ENCODE measurements at places on chromosomes 12 and 14.

GRCh38 chr12:107449891-107450290 lies 235.7 kb upstream of the PWP1 start:
- DNase-seq, result no peak

DNA sequence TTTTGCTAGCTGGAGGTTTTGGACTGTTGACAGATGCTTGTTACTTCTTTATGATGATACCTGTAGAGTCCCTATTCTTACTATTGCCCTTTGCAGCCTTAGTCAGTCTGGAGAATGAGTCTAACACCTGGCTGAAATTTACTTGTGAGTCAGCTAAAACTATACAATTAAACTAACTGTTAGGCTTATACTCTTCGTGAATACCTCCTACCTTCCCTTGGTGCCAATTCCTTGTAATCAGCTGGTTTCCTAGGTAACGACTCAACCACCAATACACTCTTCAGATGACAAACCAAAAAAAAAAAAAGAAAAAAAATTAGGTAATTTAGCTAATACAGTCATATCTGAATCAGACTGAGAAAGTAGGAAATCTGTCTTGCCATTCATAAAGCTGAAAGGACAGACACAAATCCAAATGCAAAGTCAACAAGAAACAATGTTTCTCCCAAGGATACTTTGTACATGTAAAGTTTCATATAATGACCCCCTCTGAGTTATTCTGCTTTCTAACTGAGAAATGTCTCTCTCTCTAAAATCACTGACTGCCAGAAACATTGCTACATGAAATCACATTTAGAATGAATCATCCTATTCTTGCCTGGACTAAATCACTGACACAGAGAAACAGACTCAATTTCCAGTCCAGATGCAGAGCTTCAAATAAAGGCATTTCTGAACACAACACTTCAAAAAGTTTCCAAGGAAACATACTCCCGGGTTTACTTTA lies 56.5 kb upstream of the CDKL1 start:
- DNase-seq, result no peak

DNA sequence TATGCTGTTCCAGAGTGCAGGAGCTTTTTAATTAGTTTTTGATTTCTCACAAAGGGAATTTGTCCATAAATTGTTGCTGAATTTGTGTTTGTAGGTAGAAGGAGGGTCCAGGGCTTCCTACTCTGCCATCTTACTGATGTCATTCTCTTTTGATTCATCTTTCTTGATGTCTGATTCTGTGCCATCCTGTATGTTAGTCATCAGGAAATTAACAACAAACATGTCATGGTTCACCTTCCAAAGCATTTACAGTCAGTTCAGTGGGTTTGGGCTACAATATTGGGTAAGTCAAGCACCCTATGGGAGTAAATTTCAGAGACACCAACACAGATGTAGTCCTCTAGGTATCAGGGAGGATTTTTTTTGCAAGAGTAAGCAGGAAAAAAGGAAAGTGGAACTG lies 135.2 kb upstream of the SLC38A2 start:
- no peak for DNase-seq

GRCh38 chr14:66403183-66403582 lies 83.0 kb upstream of the CCDC196 start:
- DNase-seq, result peak; percentile 30

- no peak for DNase-seq
Measured at GRCh38 chr14:65574611-65575010, 162.1 kb downstream of the FUT8 start.

GRCh38 chr12:62372134-62372533 lies 94.5 kb upstream of the MON2 start:
- peak; percentile 10 for DNase-seq

DNA sequence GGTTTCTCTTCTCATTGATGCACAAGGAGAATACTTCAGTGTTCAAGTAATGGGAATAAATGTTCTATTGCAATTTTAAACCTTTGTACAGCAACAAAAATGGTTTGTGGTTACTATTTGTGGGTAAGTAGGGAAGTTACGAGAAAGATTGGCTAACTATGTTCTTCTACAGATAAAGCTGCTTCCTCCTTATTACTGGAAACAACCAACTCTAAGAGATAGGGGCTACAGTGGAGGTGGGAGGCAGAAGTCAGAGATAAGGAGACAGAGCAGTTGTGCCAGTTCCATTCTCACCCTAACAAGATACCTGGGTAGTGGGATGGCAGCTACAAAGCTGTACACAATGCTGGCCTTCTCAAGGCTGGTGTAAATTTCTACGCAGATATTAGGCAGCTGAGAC lies 16.2 kb downstream of the NOXRED1 start:
- no peak for DNase-seq

DNA sequence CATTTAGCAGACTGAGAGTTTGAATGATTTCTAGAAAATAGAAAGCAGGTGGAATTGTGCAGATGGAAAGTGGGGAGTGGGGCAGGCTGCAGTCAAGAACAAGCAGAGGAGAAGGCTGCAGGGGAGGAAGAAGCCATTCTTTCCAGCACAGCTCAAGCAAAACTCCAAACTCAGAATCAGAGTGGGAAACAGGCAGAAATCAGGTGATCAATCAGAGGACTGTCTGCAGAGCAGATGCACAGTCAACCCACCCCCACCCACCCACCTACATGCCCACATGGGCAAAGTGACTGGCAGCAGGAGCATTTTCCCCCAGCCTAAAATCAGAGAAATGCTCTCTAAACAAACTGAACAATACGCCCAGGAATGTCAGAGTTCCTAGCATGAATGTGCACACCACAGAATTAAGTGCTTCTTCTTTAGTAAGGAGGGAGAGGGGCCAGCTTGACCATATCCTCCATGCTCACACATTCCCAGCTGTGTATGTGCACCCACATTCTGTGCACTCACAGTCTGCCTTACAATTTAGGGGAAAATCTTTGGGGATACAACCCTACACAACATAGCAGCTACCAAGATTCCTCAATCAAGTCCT lies 194.1 kb upstream of the PLEKHA5 start:
- DNase-seq, result no peak

- no peak for DNase-seq
Measured at GRCh38 chr12:2693980-2694610, 100.7 kb upstream of the FKBP4 start.

DNA sequence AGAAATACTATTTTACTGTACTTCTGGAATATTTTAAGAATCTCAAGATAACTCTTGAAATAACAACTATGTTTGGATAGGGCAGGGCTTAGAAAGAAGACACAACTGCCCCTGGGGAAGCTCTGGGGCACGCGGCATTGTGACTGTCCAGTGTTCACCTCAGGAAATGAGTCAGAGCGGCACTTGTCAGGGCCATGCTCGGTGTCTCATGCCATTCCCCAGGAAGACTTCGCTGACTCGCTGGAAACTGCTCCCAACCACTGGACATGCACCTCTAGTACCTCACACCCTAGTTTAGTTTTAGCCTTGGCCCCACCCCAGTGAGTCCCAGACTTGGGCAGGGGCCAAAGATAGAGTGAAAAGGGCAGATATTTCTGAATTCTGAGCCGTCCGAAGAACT lies 192.0 kb downstream of the TTC7B start:
- DNase-seq, result no peak

DNA sequence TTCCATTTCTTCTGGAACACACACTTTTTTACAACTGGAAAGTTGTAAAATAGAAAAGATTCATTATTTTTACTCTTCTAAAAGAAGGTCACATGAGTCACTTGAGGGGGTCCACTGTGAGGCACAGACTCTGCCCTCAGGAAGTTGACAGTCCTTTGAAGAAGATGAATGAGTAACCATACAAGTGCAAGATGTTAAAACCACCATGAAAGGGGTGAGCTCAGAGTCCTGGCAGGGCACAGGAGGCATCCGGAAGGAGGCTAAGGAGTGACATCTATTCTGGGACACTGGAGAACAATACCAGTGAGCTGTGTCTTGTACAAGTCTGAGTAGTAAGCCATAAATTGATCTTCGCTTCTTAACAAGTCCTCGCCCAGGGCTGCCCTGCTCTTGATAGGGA lies 126.0 kb upstream of the FRMD6 start:
- DNase-seq, result no peak

GRCh38 chr14:35556548-35556947 lies 22.6 kb downstream of the INSM2 start:
- no peak for DNase-seq

DNA sequence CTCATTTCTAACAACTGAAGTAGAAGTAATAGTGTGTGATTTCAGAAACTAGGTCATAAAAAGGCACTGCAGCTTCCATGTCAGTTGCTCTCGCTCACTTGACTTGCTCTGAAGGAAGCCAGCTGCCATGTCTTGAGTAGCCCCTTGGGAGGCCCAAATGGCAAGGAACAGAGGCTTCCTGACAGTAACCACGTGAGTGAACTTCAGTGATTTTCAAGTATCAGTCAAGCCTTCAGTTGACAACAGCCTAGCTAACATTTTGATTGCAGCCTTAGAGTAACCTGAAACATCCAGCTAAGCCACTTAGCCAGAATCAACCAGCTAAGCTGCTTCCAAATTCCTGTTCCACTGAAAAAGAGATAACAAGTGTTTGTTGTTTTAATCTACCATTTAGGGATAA lies 26.7 kb downstream of the TOGARAM1 start:
- DNase-seq, result no peak

GRCh38 chr14:105148604-105149145 lies 19.9 kb downstream of the JAG2 start:
- DNase-seq, result no peak

GRCh38 chr12:30021051-30021833 lies 237.5 kb upstream of the TMTC1 start:
- no peak for DNase-seq

DNA sequence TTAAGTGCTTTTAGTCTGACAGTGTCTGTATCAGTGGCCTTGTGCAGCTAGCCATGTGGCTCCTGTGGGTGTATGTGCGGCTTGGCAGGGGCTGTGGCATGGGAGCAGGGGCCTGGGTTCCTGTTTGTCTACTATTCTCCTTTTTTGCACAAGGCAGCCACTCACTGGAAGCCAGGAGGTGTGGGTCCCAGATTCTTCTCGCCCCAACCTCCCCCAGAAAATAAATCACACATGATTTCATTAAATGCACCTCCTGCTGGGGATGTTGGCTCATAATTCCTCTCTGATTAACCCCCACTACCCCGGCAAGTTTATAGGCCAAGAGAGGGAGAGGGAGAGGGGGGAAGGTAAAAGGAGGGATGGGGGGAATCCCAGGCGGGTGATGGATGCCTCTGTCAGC lies 17.6 kb downstream of the CALCOCO1 start:
- no peak for DNase-seq

- DNase-seq, result no peak
Measured at GRCh38 chr12:69660164-69660863, 38.8 kb downstream of the BEST3 start.

- DNase-seq, result no peak
Measured at GRCh38 chr12:113482334-113482733, 10.7 kb upstream of the LHX5 start.

DNA sequence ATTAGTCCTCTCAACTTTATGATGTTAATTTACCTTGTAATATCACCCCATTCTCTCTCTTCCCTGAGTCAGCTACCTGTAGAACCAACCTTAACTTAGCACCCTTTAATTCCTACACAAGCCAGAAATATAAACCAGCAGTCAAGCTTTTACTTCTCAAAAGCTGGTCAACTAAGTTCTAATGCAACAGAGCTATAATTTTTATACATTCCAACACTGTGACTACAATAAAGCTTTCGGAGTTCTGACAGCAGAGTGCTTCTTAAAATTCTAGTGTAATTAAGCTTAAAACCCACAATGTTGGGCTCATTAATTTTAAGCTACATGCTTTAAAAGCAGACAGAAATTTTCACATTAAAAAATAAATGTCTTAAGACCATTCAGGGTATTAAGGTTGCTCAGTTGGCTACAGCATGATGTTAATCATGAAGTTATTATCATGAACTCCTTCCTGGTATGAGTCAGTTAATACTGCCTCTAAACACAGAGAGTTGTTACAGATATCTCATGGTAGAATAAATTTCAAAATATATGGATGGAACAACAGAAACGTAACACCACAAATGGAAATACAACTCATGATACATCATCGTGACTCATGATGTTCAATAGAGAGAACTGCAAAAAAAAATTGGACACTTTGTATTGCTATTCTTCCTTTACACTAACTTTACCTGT lies 126.7 kb downstream of the EPS8 start:
- no peak for DNase-seq

- no peak for DNase-seq
Measured at GRCh38 chr12:12903642-12904609, 12.6 kb downstream of the GPRC5A start.

DNA sequence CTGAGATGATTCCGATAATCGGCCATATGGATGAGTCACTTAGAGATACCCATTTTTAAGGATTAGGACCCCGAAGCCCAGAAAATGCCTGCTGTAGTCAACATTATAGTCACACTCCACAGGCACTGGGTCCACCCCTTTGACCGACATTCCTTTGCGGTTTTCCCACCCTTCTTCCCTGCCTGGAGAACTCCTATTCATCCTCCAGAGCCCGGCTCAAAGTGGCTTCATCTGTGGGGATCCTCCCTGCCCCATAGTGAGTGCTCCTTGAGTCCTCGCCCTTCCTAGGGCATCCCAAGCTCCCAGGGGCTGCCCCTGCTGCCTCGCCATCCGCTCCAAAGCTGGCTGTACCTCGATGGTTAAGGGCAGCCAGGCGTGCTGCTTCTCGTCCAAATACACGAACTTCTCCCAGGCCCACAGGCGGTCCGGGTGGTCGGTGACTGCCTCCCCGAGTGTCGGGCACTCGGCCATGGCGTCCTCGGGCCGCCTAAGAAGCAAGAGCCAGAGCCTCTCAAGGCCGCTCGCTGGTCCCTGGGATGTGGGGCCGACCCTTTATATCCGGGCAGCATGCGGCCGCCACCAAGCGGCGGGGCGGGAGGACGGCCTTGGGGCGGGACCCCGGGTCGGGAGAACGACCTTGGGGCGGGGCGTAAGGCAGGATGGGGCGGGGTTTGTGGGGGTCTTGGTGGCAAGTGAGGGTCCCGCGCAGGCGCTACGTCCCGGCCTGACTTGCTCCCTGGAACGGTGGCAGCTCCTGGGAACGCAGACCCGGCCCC lies at the start of gene TCL1A:
TCL1A (minus strand) TSS at position 530 of the 776 bp plus-strand sequence; CDS start at position 471, 59 bp downstream.
- DNase-seq, result no peak

GRCh38 chr14:95466506-95466905 lies 49.9 kb downstream of the SYNE3 start:
- no peak for DNase-seq

- no peak for DNase-seq
Measured at GRCh38 chr14:72929316-72930080, 3.2 kb downstream of the DCAF4 start.

GRCh38 chr14:39739796-39740195 lies 307.6 kb upstream of the FBXO33 start:
- no peak for DNase-seq

DNA sequence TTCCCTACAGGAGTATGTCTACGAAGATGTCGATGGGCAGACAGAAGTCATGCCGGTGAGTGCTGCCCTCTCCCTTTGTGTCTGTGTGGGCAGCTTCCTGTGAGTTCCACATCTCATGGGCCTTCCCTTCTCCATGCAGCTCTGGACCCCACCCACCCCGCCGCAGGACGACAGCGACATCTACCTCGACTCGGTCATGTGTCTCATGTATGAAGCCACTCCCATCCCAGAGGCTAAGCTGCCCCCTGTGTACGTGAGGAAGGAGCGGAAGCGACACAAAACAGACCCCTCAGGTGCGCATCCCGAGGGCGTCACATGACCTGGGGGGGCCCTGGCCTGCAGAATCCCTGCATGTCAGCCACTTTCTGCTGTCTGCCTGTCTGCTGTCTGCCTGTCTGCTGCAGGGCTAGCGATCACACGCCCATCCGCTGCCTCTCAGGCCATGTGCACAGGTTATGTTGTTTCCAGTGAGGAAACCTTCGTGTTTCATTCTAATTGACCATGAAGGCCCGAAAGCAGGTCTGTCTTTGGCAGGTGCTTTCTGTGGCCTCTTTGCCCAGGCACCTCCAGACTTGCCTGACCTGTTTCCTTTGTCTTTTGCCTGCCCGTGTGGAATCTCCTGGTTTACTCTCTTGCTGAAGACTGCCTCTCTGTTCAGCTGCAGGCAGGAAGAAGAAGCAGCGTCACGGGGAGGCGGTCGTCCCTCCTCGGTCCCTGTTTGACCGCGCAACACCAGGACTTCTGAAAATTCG lies 95.1 kb downstream of the EP400 start:
- DNase-seq, result peak; percentile 24
